ENCODE measurements at places on chromosomes 1 and 21.

- no peak for DNase-seq
These were observed 154.4 kb downstream of the PTPRU start for GRCh38 chr1:29390491-29391361.

GRCh38 chr1:101314244-101314643 lies 77.4 kb downstream of the S1PR1 start:
- peak; percentile 87 for DNase-seq

DNA sequence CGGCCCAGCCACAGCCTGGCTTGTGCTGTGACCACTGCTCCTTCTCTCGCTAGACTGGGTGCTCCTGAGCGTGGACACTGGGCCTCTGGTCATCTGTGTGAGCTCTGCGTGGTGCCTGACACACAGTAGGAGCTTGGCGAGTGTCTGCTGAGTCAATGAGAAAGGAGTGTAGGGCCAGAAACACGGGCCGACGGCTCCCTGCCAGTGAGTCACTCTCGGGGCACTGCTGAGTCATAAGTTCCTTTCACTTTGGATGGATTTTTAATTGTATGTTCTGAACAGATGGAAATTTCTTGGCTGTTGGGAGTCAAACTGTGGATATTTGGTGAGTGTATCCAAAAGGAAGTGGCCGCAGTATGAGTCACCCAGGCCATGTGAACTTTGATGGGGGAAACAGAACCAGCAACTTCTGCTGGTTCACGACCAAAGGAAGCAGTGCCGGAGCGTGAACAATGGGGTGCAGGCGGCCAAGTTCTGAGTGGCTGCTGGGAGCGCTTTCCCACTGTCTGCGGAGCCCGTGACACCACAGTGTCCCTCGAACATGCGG lies 41.0 kb upstream of the COL18A1 start:
- peak; percentile 100 for DNase-seq

- no peak for DNase-seq
These were observed 2.8 kb downstream of the TNFRSF8 start for GRCh38 chr1:12065872-12066271.

DNA sequence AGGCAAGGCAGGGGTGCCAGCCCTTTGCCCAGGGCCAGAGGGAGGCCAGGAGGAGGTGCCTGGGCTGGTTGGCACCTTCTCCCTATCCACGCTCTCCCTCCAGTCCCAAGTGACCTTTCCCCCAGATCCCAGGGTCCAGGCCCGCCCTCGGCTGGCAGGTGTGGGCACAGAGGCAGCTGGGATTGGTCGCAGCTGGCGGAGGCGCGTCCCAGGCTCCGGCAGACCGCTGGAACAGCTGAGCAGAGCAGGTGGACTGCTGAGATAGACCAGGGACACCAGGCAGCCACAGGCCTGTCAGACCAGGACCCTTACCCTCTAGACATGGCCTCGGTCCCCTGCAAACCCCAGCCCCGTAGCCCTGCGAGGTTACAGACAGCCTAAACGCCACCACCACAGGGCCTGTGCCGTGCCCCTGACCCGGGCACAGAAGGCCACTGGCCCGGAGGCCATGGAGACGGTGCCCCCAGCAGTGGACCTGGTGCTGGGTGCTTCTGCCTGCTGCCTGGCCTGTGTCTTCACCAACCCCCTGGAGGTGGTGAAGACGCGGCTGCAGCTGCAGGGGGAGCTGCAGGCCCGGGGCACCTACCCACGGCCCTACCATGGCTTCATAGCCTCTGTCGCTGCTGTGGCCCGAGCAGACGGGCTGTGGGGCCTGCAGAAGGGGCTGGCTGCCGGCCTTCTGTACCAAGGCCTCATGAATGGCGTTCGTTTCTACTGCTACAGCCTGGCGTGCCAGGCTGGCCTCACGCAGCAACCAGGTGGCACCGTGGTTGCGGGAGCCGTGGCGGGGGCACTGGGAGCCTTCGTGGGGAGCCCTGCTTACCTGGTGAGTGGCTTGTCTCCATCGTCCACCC lies at the start of gene SLC25A34:
SLC25A34 (plus strand) TSS at position 221 of the 854 bp plus-strand sequence; CDS start at position 449, 228 bp downstream.
- no peak for DNase-seq

GRCh38 chr1:247942624-247943023 lies 6.0 kb upstream of the OR2L8 start:
- no peak for DNase-seq

- no peak for DNase-seq
These were observed 24.5 kb downstream of the SERBP1 start for GRCh38 chr1:67405473-67406245.

Measured in RCC 7860 (cell line).